ENCODE measurements at places on chromosomes 2 and 18. TPM values are rescaled to one million over a fixed set of nuclear protein-coding genes. Genes with fewer than 3 reads are reported as not detected.

The CABYR gene
- 1.8 TPM for total RNA-seq

The ITPRIPL1 gene
- 1.6 TPM for total RNA-seq

The SCN1A gene
- total RNA-seq = not detected

The TMEM247 gene
- total RNA-seq = not detected

The SULT1C2 gene
- not detected for total RNA-seq

The TBR1 gene
- total RNA-seq = not detected

The UBE2F gene
- total RNA-seq = 69.3 TPM

The SAG gene
- not detected for total RNA-seq

The CENPA gene
- total RNA-seq = not detected

The SPATA3 gene
- total RNA-seq = not detected

The FBXO15 gene
- total RNA-seq = not detected

The ALPG gene
- total RNA-seq = not detected

The ASPRV1 gene
- 3.2 TPM for total RNA-seq
